Parietal lobe (tissue), 2 donors: ENCODE measurements at places on chromosomes 3 and 15. TPM values are rescaled to one million over a fixed set of nuclear protein-coding genes. Genes with fewer than 3 reads are reported as not detected.

The NR1I2 gene
- total RNA-seq, result 0.63 TPM

The SGO1 gene
- total RNA-seq, result 4.1 TPM

The SMCO1 gene
- total RNA-seq, result not detected

The SAMD7 gene
- total RNA-seq, result not detected

The CASR gene
- total RNA-seq, result 0.31 TPM

The SLC2A2 gene
- total RNA-seq, result not detected

The P2RY13 gene
- total RNA-seq, result 2.2 TPM

The NTRK3 gene
- total RNA-seq, result 95.2 TPM

The DYNLT2B gene
- total RNA-seq, result 43.8 TPM

The RFT1 gene
- 13.5 TPM for total RNA-seq

The TMIE gene
- 4.1 TPM for total RNA-seq

The CNTN3 gene
- 37.9 TPM for total RNA-seq
